Endothelial cell of umbilical vein (primary cell): ENCODE measurements at places on chromosomes 16 and 17. TPM values are rescaled to one million over a fixed set of nuclear protein-coding genes. Genes with fewer than 3 reads are reported as not detected.

DNA sequence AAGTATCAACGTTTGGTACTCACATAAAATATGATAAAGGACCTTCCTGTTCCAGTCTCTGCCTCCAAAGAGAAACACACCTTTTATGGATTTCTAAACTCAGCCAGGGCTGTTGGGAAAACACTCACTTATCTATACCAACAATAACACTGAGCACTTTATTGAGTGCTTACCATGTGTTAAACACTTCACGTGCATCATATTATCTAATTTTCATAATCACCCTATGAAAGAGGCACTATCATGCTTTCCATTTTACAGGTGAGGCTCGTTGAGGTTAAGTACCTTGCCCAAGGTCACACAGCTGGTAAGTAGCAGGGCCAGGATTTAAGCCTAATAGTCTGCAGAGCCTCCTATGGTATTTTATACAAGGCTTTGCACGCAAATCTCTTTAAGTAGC is 251.5 kb upstream of the SOX9 start:
- DNase-seq = no peak

DNA sequence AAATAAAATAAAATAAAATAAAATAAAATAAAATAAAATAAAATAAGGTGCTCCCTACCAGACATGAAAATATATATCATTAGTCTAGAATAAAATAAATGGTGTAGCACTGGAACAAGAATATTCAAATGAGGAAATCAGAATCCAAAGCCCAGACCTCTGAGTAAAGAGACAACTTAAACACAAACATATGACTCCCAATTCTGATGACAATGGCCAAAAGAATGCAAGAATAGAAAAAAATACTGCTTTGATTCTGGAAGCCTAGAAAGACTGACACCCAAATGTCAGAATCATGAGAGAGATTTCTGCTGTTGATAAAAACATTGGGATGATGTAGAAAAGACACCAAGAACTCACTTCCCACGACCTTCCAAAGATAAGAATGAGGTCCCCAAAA is 27.9 kb downstream of the MYOCD start:
- DNase-seq = no peak

DNA sequence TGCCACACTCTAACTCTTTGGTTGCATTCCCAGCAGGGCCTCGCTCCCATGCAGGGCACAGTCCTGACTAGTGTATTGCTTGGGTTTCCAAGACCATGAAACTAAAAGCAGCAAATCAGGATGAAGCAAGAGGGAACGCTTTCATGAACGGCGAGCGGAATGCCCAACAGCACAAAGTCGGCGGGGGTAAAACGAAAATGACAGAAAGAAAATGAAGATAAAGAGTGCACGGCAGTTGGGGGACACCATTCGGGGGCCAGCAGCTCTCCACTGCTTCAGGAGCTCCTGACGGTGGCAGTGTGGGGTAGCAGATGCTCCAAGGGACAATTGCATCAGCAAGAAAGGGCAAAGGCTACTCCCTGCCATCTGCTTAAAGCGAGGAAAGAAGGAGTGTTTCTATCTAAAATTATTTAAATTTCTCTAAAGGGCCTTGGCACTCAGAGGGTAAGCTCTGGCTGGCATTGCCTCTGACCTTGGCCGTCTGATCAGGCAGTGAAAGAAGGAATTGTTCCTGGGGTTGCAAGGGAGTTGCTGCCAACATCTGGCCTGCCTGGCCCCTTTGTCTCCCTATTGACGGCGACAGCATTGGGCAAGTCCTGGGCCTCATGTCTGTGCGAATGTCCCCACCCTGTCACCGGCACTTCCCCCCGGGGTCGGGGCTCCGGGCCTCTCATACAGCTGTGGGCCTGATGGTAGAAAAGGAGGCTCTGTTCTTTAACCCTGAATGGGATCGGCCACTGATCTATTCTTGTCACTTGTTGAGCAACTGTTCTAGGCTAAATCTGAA is 138.2 kb downstream of the CMIP start:
- no peak for DNase-seq

DNA sequence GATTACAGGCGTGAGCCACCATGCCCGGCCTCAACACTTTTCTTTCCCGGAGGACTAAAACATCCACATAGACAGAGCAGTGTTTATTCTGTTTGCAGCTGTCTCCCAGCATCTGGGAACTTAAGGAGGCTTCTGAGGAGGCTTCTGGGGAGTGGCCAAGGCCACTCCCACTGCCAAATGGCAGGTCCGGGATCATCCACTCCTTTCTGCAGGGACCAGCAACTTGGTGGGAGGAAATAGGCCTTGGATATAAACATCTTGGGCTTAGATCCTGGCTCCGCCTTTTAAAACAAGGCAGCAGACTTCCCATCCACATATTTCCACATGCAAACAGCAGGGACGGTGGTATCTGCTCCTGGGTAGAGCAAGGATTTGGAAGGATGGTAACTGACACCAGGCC is 14.1 kb upstream of the SPATA32 start:
- DNase-seq = no peak

DNA sequence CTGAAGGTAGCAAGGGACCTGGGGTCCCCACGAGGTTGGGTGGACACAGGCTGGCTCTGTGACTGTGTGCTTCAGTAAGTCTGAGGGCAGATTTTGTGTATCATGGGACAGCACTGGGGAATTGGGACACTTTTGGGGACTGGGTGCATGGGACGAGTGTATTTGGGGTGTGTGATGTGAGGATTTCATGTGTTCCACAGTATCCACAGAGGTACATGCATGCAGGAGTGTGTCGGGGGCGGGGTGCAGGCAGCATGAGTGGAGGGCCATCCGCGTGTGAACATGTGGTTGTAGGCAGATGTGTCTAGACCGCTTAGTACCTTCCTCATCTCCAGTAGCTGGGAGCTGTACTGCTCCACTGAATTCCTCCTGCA is 1.1 kb upstream of the DLX3 start:
- no peak for DNase-seq

DNA sequence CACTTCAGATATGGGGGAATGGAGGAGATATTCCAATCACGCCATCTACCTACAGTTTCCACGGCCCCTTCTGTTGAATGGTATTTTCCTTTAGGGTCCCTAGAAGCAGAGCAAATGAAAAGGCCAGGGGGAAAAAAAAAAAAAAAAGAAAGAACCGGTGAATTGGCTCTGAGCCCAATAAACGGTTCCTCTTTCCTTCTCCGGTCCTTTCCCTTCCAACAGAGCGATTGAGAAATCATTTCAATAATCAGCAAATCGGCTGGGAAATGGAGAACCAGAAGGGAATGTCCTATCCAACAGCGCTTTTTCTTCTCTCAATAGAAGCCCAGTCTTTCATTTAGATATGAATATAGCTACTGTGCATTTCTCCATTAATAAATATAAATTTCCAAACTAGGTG is 26.8 kb upstream of the HOXB13 start:
- DNase-seq = no peak

DNA sequence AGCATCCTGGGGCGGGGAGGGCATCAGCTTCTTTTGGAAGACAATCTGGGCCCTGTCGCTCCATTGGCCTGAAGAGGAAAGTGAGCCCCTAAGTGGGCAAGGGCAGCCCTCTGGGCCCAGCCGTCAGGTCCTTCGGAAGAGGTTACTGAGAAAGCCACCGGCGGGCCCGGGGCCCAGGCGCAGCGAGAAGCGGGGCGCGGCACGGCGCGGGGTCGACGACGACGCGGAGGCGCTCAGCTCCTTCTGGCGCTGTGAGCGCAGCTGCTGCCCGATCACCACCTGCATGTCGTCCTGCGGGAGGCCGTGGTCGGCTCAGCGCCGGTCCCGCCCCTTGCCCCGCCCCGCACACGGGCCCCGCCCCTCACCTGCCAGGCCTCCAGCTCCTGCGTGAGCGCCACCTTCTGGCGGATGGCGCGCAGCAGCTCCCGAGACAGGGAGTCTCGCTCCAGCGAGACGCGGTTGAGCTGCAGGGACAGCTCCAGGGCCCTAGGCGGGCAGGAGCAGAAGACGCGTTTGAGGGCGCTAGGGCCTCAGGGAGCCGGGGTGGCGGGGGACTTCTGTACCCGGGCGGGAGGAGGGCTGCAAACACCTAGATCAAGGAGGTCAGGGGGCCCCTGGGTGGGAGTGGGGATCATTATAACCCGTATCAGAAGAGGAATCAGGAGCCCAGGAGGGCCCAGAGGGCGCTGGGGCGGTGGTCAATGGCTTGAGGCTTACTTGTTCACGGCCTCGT is 4.3 kb downstream of the THOC6 start:
- DNase-seq = peak; percentile 70

DNA sequence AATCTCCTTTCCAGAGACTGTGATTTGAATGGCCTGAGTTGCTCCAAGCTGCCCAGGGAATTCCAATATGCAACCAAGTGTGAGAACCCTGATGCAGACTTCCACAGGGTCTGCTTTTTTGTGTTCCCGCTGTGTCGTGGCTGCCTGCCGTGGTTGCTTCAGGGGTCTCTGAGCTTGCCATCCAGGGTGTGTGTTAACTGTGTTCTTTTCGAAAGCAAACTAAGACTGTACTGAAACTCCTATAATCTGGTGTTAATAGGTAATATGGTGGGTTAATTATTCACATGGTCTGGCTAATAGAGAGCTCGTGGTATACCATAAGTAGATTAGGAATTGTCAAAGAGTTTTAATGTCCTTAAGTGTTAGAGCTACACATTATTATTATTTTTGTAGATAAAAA is 20.7 kb downstream of the UBN1 start:
- no peak for DNase-seq

DNA sequence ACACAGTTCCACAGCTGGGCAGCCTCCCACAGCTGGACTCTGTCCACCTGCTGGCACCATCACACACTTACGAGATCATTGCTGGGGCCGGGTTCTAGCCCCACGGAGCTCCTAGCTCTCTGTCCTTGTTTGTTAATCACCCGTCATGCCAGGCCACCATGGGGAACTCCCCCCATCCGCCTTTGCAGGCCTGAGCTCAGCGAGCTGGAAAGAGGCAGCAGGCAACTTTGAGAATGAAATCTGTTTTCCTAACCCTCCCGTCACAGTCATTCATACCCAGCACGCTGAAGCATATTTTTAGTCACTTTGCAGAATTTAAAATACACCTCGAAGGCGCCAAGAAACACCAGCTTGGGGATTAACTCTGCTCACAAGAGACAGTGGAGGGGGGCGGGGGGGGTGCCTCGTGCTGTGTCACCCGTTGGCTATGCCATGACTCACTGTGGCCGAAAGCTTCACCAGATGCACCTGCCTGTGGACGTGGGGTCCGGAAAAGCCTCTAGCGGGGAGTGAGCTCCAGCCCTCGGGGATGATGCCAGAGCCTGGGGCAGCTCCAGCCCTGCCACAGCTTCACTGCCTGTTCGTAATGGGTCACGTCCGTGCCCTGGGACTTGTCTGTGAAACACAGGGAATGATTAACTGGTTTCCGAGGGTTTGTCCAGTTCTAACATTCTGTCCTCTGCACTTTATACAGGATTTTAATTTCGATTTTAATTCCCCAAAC is 1.4 kb upstream of the SPNS2 start:
- no peak for DNase-seq

DNA sequence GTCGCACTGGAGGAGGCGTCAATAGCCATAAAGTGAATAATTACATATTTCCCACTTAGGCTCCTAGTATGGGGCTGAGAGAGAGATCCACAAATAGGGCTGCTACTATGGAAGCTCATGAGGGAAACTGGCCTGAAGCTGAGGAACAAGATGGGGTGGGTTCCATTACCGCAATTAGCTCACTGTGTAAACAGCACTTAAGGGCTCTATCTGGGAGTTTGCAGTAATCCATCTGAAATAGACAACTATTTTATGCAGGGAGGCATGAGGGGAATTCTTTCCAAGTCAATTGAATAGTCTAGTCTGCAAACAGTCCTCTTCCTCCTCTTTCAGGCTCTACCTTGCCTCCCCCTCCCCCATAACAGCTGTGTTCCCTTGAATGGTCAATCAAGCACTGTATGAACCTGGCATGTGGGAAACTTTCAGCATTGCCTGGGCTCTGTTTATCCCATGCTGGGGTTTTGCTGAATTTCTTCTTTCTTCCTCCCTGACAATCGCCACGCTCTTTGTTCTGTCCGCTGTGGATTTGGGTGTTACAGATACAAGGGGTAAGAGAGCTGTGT is 56.1 kb upstream of the MAF start:
- DNase-seq = no peak

GRCh38 chr16:77910021-77910420 is 112.3 kb upstream of the CLEC3A start:
- DNase-seq = no peak

- no peak for DNase-seq
Measured at GRCh38 chr17:48472411-48473281, 42.6 kb upstream of the SKAP1 start.

- DNase-seq = no peak
Measured at GRCh38 chr16:22008215-22009059, 526 bp downstream of the MOSMO start.

DNA sequence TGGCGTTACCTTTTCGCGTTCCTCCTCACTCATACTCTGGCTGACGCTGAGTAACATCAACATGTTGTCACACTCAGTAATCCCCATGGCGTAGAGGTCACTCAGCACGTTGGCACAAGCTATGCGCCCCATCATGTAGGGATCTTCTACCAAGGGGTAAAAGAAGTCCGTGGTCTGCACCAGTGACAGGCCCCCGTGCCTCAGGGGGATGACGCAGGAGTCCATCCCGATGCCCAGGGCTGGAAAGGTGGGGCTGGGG is 596 bp downstream of the SEPHS2 start:
- no peak for DNase-seq

- no peak for DNase-seq
Measured at GRCh38 chr17:72184805-72185204, 64.0 kb downstream of the SOX9 start.

DNA sequence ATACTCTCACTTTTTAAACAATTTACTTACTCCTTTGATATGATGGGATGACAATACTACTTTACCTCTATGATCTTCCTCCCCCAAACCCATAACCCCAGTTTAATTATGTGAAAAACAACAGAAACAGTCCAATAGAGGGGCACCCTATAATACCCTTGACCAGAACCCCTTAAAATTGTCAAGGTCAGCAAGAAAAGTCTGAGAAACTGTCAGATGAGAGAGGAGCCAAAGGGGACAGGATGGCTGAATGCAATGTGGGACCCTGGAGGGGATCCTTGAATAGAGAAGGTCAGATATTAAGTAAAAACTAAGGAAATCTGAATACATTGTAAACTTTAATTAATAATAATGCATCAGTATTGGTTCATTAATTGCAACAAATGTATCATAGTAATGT is 15.8 kb upstream of the HYDIN start:
- no peak for DNase-seq

DNA sequence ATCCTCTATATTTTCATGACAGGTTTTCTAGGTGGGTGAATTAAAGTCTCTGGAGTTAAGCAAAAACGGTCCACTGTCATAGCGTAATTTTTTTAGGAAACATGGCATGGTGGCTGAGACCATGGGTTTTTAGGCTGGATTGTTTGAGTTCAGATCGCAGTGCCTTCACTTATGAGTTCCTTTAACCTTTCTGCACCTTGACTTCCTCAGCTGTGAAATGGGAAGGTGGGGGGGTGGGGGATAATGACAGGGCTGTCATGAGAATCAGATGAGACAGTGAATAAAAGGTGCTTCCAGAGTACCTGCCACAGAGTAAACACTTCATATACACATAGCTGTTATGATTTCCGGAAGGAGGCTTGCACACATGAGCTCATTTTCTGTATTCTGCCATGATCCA is 11.8 kb downstream of the PRCD start:
- DNase-seq = no peak

The HSD17B2 gene
- polyA plus RNA-seq = 0.43 and 1.2 TPM in 2 replicates

The ZNF205 gene
- polyA plus RNA-seq = 19.0 and 30.1 TPM in 2 replicates

The CLEC3A gene
- not detected in 2 replicates for polyA plus RNA-seq

The CNGB1 gene
- polyA plus RNA-seq = not detected in 2 replicates

The NOTUM gene
- polyA plus RNA-seq = not detected in 2 replicates

The MMP15 gene
- polyA plus RNA-seq = 12.6 and 14.5 TPM in 2 replicates

The KCNJ18 gene
- polyA plus RNA-seq = not detected in 2 replicates

The SLC13A5 gene
- polyA plus RNA-seq = 0.03 TPM in 2 replicates

The RND2 gene
- polyA plus RNA-seq = 0.60 and 0.81 TPM in 2 replicates

The CSH1 gene
- not detected in 2 replicates for polyA plus RNA-seq

The SMPD3 gene
- not detected in 2 replicates for polyA plus RNA-seq
